ENCODE measurements at places on chromosomes 1 and 21. TPM values are rescaled to one million over a fixed set of nuclear protein-coding genes. Genes with fewer than 3 reads are reported as not detected.

DNA sequence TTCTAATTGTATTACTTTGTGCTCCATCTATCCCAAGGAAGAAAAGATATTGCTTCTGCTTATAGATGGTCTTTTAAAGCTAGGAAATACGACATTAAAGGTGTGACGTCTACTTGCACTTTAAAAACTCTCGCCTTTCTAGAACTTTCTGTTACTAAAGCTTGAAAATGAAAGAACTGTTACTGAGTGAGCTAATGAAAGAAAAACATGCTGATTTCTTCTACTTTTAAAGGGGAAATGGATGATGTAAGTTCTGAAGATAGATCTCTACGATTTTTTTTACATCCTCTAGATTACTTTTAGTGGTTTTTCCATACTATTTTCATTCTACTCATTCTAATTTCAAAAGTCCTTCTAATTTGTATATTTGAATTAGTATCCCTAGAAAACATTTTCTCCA lies 387.5 kb downstream of the USP25 start:
- no peak for DNase-seq

- DNase-seq: no peak
Measured at GRCh38 chr1:19613171-19613703, 30.9 kb upstream of the NBL1 start.

DNA sequence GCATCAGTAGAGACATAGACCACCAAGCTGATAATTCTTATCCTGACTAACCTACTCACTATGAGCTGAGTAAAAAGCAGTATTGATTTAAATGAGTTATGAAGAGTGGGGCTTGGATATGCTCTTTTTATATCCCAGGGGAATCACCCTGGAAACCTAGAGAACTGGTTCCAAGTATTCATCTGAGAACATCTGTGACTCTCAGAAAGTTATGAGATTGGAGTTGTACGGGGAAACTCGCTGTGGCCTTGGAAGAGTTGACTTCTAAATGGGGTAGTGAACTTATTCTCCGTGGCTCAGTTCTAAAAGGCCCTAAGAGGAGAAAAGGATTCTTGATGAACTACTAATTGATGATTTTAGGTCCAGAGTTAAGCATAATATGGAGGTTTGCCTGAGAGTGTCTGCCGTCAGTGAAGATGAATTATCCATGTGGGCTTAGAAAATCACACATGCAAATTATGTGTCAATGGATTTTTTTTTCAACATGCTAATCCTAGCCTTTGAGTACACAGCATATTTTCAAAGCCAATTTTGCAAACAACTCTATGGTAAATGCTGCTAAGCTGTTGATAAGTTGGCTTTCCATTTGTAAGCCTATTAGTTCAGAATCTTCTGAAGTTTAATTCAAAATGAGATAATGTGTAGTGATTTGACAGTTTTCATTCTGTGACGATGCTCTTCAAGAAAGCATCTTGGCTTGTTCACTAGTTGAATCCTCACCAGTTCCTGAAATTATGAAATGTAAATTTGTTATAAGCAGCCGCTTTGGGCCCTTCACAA lies 122.7 kb downstream of the FGGY start:
- DNase-seq: no peak

GRCh38 chr1:205447457-205448341 lies 8.1 kb downstream of the BLACAT1 start:
- no peak for DNase-seq

GRCh38 chr1:237983496-237983895 lies 92.8 kb upstream of the ZP4 start:
- DNase-seq: no peak

RNU1-2 gene
- 2,231 TPM for total RNA-seq

PTGFRN gene
- total RNA-seq: 33.1 TPM

CDK11B gene
- 27.7 TPM for total RNA-seq

APCS gene
- 0.29 TPM for total RNA-seq
